ENCODE measurements at places on chromosomes 6 and 20. TPM values are rescaled to one million over a fixed set of nuclear protein-coding genes. Genes with fewer than 3 reads are reported as not detected.

The PAX1 gene
- not detected for total RNA-seq

The OSER1 gene
- total RNA-seq: 40.7 TPM

The SLC17A5 gene
- 19.5 TPM for total RNA-seq

The MAN1A1 gene
- 93.8 TPM for total RNA-seq

The CALHM4 gene
- 0.11 TPM for total RNA-seq

The WFDC12 gene
- total RNA-seq: not detected

Measured in dermis lymphatic vessel endothelial cell (primary cell).